ENCODE measurements at places on chromosomes 11 and 22. TPM values are rescaled to one million over a fixed set of nuclear protein-coding genes. Genes with fewer than 3 reads are reported as not detected.

GRCh38 chr11:106471276-106471675 is 393.8 kb downstream of the AASDHPPT start:
- no peak for DNase-seq
- H3K27ac ChIP-seq = no peak overlapping the region
- peaks cover 48% of the 10 kb centered on the region for H3K4me1 ChIP-seq
- peaks cover 4% of the 10 kb centered on the region for H3K36me3 ChIP-seq

TTC36 gene
- 0.34 TPM for total RNA-seq

BDNF gene
- total RNA-seq = 90.9 TPM

OR6A2 gene
- total RNA-seq = not detected
